ENCODE measurements at places on chromosomes 11 and 22. TPM values are rescaled to one million over a fixed set of nuclear protein-coding genes. Genes with fewer than 3 reads are reported as not detected.

- DNase-seq, result peak; percentile 46
Measured at GRCh38 chr22:36117053-36117554, 43.5 kb downstream of the APOL3 start.

C11orf42 gene
- not detected for total RNA-seq

DNA sequence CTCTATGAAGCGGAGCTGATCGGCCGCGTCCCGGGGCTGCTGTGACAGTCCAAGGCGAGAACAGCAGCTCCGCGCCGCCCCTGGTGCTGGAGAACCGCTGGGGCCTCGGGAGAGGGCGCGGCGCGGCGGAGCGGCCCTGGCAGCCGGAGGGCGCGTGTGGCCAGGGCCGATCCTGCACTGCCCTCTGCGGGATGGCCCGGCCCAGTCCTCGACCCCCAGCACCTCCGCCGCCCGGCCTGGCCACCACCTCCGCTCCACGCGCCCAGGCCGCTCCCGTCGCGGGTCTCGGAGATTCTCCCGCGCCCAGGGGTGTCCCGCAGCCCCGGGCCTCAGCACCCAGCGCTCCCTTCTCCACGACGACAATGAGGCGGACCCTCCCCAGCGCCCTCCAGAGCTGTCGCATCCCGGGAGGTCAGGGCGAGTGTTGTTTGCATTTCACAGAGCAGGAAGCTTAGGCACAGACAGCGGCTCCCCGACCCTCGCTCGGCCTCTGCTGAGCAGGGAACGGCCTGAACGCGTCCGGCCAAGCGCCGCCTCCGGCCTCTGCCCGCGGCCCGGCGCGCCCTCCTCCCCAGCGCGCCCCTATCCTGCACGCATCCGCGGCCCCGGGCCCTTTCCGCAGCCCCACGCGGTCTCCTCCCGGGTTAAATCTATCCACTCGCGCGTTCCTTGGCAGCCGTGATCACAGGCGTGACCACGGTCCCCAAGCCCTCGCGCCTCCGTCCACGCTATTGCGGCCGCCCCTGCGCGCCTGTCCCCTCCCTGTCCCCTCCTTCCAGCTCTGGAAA is 109.7 kb downstream of the WNT7B start:
- DNase-seq, result peak; percentile 53

DNA sequence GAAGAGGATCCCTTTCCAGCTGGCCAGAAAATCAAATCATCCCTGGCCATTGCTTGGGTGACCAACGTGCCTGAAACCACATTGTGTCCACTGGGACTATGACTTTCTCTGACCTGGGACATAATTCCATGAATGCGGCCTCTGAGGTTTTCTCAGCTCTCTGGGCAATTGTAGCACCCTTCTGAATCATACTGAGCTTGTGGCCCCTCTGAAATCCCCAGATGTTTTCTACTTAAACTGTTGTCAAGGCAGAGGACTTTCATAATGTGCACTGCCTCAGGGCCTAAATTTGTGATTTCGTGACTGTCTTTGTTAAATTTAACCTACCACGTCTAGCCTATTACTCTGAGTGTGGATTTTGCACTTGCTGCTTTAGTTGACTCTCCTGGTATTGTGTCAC is 321.1 kb upstream of the PLET1 start:
- no peak for DNase-seq

GRCh38 chr11:32326522-32326921 is 108.8 kb downstream of the WT1 start:
- no peak for DNase-seq

DNA sequence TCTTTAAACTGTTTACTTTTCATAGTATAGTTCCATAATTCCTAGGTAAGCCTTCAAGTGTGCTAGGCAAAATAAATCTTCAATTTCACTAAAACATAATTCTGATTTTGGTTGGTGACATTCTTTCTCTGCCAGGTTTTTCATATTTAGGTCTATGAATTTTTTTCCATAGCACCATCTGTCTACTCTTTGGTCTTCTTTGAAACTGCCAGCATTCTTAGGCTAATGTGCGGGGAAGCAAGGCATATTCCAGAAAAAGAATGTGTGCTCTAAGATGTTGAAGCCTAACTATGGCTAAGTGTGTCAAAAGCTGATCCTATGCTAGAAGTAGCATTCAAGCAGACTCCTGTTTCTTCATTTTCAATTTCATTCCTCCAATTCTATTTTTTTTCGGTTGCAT is 213.9 kb upstream of the C11orf87 start:
- no peak for DNase-seq

- DNase-seq, result no peak
Measured at GRCh38 chr11:35151241-35151640, 12.3 kb downstream of the CD44 start.

TMEM191C gene
- 6.3 TPM for total RNA-seq

GRCh38 chr22:39117585-39118191 is 20.6 kb downstream of the APOBEC3H start:
- DNase-seq, result peak; percentile 56

- peak; percentile 80 for DNase-seq
Measured at GRCh38 chr11:46120346-46121300, 631 bp downstream of the PHF21A start.
